Activated naive CD4-positive, alpha-beta T cell treated with Interleukin-2 at 50 U/mL for 16 hours (primary cell): ENCODE measurements at places on chromosomes 11 and 22.

GRCh38 chr11:82639251-82639650 lies 94.4 kb downstream of the FAM181B start:
- no peak for DNase-seq

GRCh38 chr11:128904656-128905344 lies 13.6 kb downstream of the KCNJ5 start:
- no peak for DNase-seq

GRCh38 chr11:93017821-93018690 lies 48.6 kb downstream of the MTNR1B start:
- no peak for DNase-seq

- DNase-seq = no peak
Observed at GRCh38 chr11:3086114-3086513, 28.9 kb upstream of the CARS1 start.

- no peak for DNase-seq
Observed at GRCh38 chr11:69854713-69855112, 35.5 kb upstream of the FGF3 start.
